T-cell (primary cell): ENCODE measurements at places on chromosomes 13 and 19.

DNA sequence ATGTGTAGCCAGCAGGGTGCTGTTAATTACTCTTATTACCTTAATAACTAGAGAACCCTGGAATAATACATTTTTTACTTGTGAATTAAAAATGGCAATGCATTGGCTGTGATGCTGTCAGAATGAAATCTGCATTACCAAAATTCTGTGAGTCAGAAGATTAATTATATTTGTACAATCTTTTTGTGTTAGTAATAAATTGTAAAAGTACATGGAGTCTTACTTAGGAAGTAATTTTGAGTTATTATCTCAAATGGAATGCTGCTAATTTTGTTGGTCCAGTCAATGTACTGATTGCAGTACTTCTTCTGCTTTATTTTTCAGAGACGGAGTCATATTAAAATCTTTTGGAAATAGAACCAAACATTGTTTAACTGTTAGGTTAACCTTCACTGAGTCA is 152.0 kb upstream of the SLC10A2 start:
- no peak for DNase-seq

- no peak for DNase-seq
Measured at GRCh38 chr19:18704971-18705370, 21.5 kb downstream of the CRTC1 start.

GRCh38 chr13:52159159-52159982 is at the start of gene NEK3:
Gene NEK3 (minus strand): TSS chr13:52159597. CDS start chr13:52156191, 3,406 bp downstream.
- DNase-seq = peak; percentile 44

- DNase-seq = no peak
Measured at GRCh38 chr13:51235186-51235585, 13.0 kb downstream of the FAM124A start.

- no peak for DNase-seq
Measured at GRCh38 chr19:682678-683320, 6.6 kb downstream of the FSTL3 start.

DNA sequence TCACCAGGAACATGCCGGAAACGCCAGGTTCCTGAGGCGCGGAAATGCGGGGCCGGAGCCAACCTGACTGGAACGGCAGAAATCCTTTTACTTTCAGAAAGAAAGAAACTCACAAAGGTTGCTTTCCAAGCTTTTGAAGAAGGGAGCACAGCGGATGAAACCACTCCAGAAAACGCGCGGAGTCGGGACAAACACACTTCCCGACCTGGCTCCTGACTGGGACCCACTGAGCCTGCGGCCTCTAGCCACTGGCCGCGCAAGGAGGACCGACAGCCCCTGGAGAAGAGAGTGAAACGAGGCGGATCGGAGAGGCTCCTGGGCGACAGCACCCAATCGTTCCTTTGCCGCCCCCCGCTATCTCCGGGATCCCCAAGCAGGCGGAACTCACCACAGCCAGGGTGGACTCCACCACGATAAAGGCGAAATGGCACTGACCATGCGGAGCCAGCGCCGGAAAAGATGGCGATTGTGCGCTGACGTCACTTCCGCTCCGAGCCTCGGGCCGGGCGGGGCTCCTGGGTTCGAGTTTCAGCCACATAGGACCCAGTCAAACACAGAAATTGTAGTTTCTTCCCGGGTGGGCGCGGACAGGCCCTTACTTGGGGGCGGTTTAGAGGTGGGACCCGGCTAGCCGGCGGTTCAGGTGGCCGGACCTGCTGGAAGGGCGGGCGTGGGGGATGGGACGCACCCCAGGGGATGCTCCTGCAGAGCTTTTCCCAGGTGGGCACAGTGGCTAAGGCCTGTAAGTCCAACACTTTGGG is at the start of gene ZNF121:
TSS of gene ZNF121 (minus strand) at position 432 of the 761 bp plus-strand sequence. CDS start 16,407 bp downstream, outside the sequence.
- peak; percentile 71 for DNase-seq
